ENCODE measurements at places on chromosomes 13 and 19.
A peak's percentile ranks its signal among the peaks of the same experiment; 100 is the strongest.

DNA sequence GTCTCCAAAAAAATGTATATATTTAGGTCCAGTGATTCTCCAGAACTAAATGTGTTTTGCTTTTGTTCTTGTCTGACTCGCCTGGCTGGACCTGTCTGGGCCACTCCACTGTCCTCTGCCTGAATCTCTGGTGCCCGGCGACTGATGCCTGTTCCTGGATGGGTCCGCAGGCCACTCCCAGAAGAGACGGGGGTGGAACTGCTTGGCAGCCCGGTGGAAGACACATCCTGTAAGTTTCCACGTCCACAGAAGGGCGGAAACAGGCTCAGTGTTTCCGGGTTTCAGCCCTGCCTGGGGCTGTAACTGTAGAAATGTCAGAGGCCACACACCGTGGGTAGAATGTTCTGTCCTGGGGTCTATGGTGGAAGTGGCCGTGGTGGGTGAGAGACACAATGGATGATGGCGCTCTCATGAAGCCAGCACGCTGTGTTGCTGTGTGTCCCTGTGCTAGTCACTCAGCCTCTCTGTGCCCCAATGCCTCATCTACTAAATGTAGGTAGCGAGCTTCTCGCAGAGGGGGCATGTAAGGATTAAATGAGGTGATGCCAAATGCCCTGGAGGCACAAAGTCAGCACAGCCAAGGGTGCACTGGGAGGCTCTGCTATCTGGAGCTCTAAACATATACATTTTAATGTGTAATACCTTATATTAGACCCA is 22.0 kb downstream of the ATCAY start:
- DNase-seq: no peak

DNA sequence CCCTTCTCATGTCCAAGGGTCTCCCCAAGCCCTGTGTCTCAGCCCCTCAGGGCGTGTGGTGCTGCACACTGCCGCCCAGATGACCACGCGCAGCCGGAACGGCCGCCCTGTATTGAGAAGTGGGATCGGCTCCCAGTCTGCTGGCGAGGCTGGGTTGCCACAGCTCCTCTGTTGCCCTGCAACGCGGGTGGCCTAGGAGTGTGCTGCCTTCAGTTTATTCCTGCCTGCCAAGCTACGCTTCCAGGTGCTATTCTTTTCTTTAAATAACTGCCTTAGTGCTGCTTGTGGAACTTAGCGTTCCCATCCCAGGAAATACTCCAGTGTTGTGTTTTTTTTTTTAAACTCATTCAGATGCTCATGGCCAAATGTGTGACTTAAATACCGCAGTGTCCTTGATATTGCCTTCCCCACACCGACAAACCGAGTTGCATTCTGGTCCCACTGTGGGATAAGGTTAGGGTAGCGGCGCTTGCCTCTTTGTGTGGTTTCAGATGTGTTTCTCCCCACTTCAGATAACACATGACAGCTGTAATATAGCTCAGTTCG is 16.6 kb downstream of the ACTN4 start:
- DNase-seq: peak; percentile 91

- peak; percentile 79 for DNase-seq
These were observed at the start of gene DZIP1 for GRCh38 chr13:95644601-95645052. Gene DZIP1 (minus strand): TSS chr13:95644706. CDS start chr13:95642029, 2,677 bp downstream.

DNA sequence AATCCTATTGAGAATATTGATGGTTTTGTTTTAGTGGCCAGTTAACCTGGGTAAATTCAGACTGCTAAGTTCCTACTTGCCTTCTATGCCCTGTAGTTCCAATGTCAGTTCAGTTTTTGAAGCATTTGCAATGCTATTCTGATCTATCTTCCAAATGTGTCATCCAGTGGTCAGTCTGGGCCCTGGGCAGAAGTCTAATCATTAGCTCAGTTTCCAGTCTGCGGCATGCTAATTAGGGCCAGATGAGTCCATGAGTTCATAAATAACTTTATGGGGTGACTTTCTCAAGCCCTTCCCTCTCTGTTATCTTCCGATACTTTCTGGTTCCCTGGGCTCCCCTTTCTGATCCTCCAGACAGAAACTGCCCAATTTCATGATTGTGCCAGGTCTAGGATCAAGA is 32.7 kb downstream of the FAM187B start:
- DNase-seq: no peak

DNA sequence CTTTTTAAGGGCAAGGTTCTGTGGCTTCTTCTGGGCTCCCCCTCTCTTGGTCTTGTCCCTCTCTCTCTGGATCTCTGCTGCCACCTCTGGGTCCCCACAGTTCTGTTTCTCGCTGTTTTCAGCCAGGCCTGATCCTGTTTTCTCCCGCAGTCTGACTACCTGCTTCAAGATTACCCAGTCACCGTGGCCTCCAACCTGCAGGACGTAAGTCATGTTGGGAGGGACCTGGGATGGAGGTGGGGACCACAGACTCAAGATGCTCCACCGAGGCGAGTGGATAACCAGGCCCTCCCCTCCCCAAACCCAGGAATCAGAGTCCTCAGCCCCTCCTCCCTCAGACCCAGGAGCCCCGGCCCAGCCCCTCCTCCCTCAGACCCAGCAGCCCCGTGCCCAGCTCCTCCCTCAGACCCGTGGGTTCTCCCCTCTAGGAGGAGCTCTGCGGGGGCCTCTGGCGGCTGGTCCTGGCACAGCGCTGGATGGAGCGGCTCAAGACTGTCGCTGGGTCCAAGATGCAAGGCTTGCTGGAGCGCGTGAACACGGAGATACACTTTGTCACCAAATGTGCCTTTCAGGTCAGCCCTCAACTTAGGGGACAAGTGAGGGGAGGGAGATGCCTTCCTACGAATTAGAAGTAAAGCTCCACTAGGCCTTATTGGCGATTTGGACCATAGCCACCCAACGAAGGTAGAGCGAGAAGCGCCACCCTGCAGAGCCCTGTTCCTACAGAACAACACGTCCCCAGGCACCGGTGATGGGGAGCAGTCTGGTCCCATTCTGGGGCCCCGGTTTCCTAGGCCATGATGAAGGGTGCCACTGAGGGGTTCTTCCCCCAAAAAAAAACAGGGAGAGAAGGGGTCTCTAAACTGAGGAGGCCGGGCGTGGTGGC is 2.2 kb downstream of the FLT3LG start:
- DNase-seq: peak; percentile 63

DNA sequence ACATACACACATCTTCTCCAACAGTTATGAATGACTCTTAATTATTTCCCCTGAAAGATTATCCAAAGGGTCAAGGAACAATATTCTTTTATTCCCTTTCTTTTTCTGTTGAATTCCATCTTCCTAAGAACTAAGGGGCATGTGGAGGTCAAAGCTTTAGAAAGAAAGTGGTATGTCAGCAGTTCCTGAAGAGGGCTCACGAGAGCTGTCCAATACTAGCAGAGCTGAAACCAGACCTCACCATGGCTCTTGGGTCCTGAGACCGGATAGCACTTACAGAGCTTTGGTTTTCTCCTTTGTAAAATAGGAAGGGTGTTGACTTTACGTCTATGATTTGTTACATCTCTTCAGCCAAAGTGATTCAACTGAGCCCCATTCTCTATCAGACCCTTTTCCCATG is 109.8 kb upstream of the FREM2 start:
- DNase-seq: no peak

GRCh38 chr13:20462533-20462915 is 63.1 kb downstream of the CRYL1 start:
- DNase-seq: no peak

DNA sequence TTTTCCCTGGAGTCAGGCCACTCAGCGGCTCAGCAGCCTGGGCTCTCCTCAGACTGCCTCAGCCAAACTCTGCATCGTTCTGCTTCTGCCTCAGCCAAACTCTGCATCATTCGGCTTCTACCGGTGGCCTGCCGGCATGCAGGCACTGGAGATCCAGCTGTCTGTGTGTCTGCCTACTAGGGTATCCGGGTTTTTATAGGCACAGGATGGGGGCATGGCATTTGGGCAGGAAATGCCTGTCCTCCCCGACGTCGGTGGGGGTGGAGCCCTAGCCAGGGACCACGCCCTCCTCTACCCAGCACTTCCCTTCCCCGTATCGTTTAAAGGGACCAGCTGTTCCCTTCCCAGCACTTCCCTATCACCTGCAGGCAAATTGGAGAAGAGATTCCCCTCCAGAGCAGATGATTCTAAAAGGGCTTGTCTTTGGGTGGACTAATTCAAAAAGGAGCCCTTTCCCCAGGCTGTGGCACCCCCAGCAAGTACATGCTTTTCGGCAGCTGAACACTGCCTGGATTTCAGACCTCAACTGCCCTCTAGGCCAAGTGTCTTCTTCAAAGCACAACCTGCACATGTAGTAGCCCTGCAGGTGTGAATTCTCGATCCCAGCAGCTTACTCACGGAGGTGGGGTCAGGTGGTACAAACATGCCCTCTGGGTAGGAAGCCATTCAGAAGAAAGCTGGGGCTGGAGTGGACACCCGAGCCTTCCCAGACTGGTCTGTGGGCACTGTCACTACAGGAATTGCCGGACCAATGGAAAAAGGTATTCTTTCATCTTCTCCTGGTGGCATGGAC is 25.4 kb upstream of the GPR12 start:
- DNase-seq: peak; percentile 37

DNA sequence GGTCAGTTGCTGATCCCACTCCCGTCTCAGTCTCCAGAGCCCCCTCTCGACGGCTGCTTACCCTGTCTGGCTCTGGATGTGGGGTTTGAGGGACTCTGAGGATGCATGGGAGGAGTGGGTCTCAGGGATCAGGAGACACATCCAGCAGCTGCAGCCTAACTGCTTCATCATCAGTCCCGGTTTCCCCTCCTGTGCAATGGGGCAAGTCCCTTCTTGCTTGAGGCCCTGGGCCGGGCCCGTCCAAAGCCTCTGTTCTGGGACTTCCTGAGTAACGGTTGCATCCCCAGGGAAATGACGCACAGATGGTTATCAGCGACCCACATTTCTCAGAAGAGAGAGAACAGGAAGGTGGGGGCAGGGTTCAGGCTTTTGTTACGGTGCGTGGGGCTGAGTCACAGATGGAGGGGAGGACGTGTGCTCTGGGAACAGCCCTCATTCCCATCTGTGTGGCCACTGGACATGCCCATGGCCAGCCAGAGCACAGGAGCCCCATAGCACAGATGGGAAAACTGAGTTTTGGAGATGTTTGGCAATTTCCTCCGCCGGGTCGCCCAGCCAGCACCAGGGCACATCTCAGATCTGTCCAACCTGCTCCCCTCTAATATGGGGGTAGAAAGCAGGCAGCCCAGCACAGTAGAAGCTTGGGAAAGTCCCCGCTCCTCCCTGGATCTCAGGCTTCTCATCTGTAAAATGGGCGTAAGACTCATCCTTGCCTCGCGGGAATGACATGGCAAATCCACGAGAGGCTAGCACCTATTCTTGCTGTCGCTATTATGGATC is 19.3 kb downstream of the GNA15 start:
- DNase-seq: peak; percentile 81

DNA sequence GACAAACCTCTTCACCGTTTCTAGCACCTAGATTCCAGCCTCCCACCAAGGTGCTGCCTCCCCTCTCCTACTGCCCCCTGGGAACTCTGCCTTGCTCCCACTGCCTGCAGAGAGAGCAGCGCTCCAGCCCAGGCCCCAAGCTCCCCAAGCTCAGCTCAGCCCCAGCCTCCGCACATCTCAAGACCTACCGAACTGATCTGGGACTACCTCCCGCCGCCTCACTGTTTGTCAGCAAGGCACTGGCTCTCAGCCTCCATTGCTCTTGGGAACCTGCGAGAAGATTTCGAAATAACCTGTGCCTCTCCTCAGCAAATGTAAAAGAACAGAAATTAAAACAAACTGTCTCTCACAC is 92.4 kb upstream of the GPR183 start:
- no peak for DNase-seq

GRCh38 chr19:49741210-49741844 is 21.8 kb downstream of the TSKS start:
- no peak for DNase-seq
